ENCODE measurements at places on chromosomes 7 and 10.

DNA sequence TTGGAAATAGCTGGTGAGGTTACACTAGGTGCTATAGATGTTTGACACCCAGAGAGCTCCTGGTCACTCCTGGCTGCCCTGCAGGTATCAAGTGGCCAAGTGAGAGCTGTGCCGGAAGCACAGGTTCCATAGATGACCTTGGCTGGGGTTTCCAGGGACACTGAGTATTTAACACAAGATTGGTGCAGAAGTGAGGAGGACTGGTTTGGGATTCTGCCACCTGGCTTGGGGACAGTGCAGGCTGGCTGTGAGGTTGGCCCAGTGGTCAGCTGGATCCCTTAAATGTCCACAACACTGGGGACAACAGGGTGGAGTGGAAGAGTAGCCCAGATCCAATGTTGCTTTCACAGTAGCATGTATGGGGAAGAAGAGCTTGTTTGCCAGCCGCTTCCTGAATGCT, 5.3 kb upstream of the ACHE start:
- no peak for DNase-seq

- DNase-seq, result no peak
These were observed 42.5 kb downstream of the LRRC4 start for GRCh38 chr7:127988751-127989150.

GRCh38 chr10:133279326-133280226, 2.9 kb upstream of the ADAM8 start:
- DNase-seq, result no peak

DNA sequence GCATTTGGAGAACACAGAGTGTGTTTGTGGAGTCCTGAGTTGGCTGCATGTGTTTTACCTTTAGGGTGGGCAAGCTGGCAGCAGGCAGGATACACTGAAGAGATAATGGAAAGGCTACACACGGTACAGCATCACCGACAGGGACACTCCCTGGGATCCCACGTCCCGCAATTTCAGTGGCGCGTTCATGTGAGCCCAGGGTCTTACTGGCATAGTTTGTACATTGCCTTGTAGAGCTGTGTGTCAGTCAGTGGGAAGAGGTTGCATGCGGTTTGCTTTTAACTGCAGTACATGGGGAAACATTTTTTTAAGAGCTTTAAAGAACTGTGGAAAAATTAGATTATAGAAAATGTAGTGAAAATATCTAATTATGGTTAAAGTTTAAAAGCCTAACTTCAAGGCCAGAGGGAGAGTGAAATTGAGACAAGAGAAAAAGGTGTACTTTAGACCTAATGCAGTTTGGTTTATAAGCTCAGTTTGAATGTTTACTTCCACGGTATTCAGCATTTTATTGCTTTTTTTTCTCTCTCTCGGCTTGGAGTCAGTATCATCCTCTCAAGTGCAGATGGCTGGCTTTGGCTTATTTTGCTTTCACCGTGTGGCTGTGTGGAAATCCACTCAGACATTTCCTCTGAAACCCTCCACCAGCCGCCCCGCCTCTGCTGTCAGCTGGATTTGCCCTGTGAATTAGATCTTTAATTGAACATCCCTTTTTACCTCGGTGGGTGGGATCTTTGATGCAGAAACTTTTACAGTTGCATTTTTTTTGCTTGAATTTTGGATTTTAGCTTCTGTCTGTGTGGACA, 364.2 kb upstream of the COBL start:
- no peak for DNase-seq

GRCh38 chr7:16512097-16512496, 14.5 kb upstream of the LRRC72 start:
- DNase-seq, result no peak

GRCh38 chr7:77698042-77698625, 1.9 kb downstream of the RSBN1L start:
- no peak for DNase-seq

DNA sequence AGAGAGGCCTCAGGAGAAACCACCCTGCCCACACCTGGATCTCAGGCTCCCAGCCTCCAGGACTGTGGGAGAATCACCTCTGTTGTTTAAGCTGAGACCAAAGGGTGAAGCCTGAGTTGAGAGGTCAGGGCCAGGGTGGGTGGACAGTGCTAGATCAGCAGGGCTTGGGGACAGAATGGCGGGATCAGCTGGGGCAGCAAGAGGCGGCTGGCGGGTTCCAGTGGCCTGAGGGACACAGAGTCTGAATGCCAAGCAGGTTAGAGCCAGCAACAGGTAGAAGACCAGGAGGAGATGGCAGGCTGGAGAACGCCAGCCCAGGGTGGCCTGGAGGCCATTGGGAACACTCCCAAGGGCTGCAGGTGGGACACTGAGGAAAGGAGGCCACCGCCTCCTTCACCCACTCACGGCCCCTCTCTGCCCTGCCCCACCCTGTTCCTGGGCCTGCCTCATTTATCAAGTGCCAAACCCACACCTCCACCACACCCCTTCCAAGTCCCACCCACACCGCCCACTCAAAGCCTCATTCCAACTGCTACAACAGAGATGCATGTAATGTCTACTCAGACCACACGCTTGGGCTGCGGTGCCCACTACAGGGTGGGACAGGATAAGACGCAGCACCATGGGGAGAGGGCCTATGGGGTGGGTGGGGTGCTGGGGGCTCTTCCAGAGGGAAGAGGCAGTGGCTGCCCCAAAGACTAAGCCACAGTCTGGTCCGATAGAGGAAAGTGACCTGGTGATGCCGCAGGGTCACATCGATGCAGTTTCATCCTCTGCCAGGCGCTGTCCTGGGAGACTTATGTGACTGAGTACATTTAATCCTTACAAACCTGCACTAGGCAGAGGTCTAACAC, 173.9 kb downstream of the TNS3 start:
- DNase-seq, result no peak

GRCh38 chr7:50348469-50349162, 44.1 kb downstream of the IKZF1 start:
- no peak for DNase-seq

Data from stimulated activated CD4-positive, alpha-beta T cell treated with anti-CD3 and anti-CD28 coated beads, TNF-alpha, amount 100 ng/mL, for 1 hour (primary cell).